Peyer's patch (tissue), 4 donors: ENCODE measurements at places on chromosomes 3 and 15. TPM values are rescaled to one million over a fixed set of nuclear protein-coding genes. Genes with fewer than 3 reads are reported as not detected.

DNA sequence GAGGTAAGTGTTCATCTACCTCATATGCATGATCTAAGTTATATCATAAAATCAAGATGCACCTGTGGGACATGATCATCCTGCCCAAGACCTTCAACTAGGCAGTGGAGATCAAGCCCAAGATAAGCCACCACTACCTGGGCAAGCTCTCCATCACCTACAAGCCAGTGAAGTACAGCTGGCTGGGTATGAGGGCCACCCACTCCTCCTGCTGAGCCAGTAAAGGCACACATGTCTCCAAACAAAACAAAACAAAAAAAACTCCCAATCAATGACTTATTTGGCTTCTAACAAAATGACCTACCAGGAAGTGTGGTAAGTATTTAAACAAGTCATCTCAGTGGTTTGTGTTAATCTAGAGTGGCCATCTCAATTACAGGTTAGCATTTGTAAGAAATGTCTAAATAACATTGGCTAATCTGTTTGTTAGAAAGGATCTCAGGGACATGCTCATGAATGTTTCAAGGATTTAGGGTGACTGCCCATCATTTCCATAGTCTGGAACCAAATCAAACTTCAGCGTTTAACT, 3.1 kb downstream of the PAQR9 start:
- no peak overlapping the region for H3K4me3 ChIP-seq
- DNase-seq, result no peak
- H3K4me1 ChIP-seq, result no peaks in the 10 kb centered on the region
- H3K36me3 ChIP-seq, result no peaks in the 10 kb centered on the region
- H3K27me3 ChIP-seq, result no peaks in the 10 kb centered on the region

- no peaks in the 10 kb centered on the region for H3K36me3 ChIP-seq
- no peak for DNase-seq
- H3K4me3 ChIP-seq, result no peak overlapping the region
- no peaks in the 10 kb centered on the region for H3K4me1 ChIP-seq
Observed at GRCh38 chr3:59580499-59580898, 530.7 kb upstream of the CFAP20DC start.

- H3K27me3 ChIP-seq, result no peaks in the 10 kb centered on the region
- DNase-seq, result peak; percentile 22
- peak overlapping the region; percentile 93 for H3K27ac ChIP-seq
- no peaks in the 10 kb centered on the region for H3K4me1 ChIP-seq
- no peaks in the 10 kb centered on the region for H3K36me3 ChIP-seq
Observed at GRCh38 chr15:45402955-45403877, 24.9 kb upstream of the GATM start.

GRCh38 chr3:72548461-72548860, 299.8 kb downstream of the SHQ1 start:
- no peaks in the 10 kb centered on the region for H3K4me1 ChIP-seq
- no peaks in the 10 kb centered on the region for H3K36me3 ChIP-seq
- no peak for DNase-seq
- no peaks in the 10 kb centered on the region for H3K27me3 ChIP-seq
- H3K27ac ChIP-seq, result no peak overlapping the region
- no peak overlapping the region for H3K4me3 ChIP-seq

GRCh38 chr15:40285554-40286011, 2.7 kb upstream of the ANKRD63 start:
- no peak overlapping the region for H3K4me3 ChIP-seq
- H3K27me3 ChIP-seq, result peaks cover 30% of the 10 kb centered on the region
- H3K36me3 ChIP-seq, result no peaks in the 10 kb centered on the region
- H3K4me1 ChIP-seq, result peaks cover 22% of the 10 kb centered on the region

DNA sequence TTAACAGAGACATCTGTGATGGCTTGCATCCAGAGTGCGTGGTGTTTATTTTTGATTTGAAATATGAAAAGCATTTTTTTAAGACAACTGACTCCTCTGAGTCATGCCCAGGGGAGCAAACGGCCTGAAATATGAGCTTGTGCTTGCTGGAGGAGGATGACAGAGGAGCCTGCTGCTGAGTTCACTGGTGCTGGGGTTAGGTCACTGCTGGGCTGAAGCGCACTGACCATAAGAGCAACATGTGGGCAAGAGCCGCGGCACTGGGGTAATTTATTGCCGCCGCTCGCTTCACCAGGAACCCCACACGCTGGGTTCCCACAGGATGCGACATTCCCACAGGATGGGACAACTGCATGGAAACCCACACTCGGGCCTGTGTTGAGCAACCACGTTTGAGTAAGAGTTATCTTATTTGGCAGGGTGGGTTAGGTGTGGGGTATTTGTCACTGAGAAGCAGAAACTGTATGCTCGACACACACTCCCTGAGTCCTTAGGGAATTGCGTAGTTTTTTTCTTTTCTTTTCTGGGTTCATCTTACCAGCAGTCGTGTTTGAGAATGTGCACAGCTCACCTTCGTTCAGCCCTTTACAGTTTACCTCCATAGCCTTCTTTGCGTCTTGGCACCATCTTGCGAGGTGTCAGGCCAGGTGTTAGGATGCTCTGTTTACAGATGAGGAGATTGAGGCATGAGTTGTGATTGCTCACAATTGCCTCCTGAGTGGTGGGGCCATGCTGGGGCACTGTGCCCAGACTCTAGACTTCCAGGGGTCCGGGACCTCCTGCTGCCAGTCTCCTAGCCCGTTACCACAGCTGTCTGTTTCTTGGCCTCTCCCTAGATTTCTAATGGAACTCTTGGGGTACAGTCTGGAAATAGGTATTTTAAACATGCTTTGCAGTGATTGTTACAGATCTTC, 60.4 kb downstream of the SMAD3 start:
- peak; percentile 67 for DNase-seq
- H3K4me1 ChIP-seq, result peaks cover 12% of the 10 kb centered on the region
- H3K27me3 ChIP-seq, result no peaks in the 10 kb centered on the region

DNA sequence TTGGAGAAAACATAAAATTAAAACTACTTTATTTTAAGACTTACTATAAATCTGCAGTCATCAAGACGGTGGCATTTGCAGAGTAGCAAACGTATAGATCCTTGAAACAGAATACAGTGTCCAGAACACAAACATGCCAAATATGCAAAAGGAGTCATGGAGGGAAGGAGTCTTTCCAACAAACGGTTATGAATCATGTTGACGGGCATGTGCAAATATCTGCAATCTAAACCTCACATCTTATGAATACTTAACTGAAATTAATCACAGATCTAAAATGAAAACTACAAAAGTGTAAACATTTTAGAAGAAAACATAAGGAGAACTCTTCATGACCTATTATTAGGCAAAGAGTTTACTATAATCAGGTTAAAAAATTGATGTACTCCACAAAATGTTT, 69.4 kb downstream of the TFRC start:
- H3K4me1 ChIP-seq, result no peaks in the 10 kb centered on the region
- no peaks in the 10 kb centered on the region for H3K36me3 ChIP-seq
- H3K27ac ChIP-seq, result no peak overlapping the region
- no peak overlapping the region for H3K4me3 ChIP-seq

- H3K4me3 ChIP-seq, result no peak overlapping the region
- no peaks in the 10 kb centered on the region for H3K27me3 ChIP-seq
- no peaks in the 10 kb centered on the region for H3K4me1 ChIP-seq
- H3K27ac ChIP-seq, result no peak overlapping the region
Observed at GRCh38 chr3:61966200-61966599, 404.8 kb downstream of the PTPRG start.

GRCh38 chr3:154977666-154978065, 102.5 kb upstream of the MME start:
- H3K4me3 ChIP-seq, result no peak overlapping the region
- no peak overlapping the region for H3K27ac ChIP-seq
- H3K27me3 ChIP-seq, result no peaks in the 10 kb centered on the region
- no peaks in the 10 kb centered on the region for H3K36me3 ChIP-seq

GRCh38 chr3:134892326-134892725, 97.3 kb downstream of the EPHB1 start:
- no peaks in the 10 kb centered on the region for H3K27me3 ChIP-seq
- H3K27ac ChIP-seq, result no peak overlapping the region
- no peaks in the 10 kb centered on the region for H3K4me1 ChIP-seq
- DNase-seq, result no peak

SLC22A13 gene
- not detected for total RNA-seq

C3orf22 gene
- not detected for total RNA-seq

KIF7 gene
- 1.1 TPM for total RNA-seq

PLCH1 gene
- 13.0 TPM for total RNA-seq

MME gene
- total RNA-seq, result 1,011 TPM
